RWPE2 (cell line): ENCODE measurements at places on chromosomes 16 and 17.

GRCh38 chr16:79523971-79524370 is 76.6 kb downstream of the MAF start:
- no peak overlapping the region for H3K27ac ChIP-seq
- H3K4me1 ChIP-seq = no peaks in the 10 kb centered on the region
- no peak for DNase-seq
- no peak overlapping the region for H3K4me3 ChIP-seq

- H3K36me3 ChIP-seq = peaks cover 77% of the 10 kb centered on the region
- no peaks in the 10 kb centered on the region for H3K4me1 ChIP-seq
- no peak overlapping the region for H3K4me3 ChIP-seq
- no peak overlapping the region for H3K27ac ChIP-seq
Observed at GRCh38 chr16:3745751-3746355, 28.5 kb upstream of the TRAP1 start.

GRCh38 chr17:59521465-59522126 is 43.8 kb upstream of the DHX40 start:
- no peak overlapping the region for H3K27ac ChIP-seq
- no peaks in the 10 kb centered on the region for H3K36me3 ChIP-seq
- peaks cover 2% of the 10 kb centered on the region for H3K4me1 ChIP-seq
- H3K4me3 ChIP-seq = no peak overlapping the region
- DNase-seq = no peak
- H3K27me3 ChIP-seq = no peaks in the 10 kb centered on the region

DNA sequence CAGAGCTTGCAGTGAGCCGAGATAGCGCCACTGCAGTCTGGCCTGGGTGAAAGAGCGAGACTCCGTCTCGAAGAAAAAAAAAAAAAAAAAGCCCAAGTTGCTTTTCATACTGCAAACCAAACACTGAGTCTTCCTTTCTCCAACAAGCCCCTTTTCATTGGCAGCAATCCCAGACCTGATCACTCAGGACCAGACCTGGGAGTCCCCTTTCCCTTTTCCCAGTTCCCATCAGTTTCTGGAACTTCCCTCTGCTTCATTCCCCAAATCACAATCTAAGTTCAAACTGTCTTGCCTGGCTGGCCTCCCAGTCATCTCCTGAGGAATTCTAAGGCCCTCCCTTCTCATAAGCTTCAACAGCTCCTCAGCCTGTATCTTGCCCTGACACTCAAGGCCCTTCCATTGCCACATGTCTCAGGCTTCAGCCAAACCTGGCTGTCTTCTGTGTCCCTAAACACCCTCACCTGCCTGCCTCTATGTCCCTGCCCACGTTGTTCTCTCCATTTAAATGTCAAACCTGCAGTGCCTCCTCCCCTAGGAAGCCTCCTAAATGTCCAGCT is 11.8 kb upstream of the PHF12 start:
- H3K4me1 ChIP-seq = no peaks in the 10 kb centered on the region
- H3K27me3 ChIP-seq = no peaks in the 10 kb centered on the region
- DNase-seq = no peak
- H3K27ac ChIP-seq = no peak overlapping the region
- no peak overlapping the region for H3K4me3 ChIP-seq
- no peaks in the 10 kb centered on the region for H3K36me3 ChIP-seq

GRCh38 chr17:40312131-40312731 is 3.3 kb downstream of the RARA start:
- no peak for DNase-seq
- H3K36me3 ChIP-seq = no peaks in the 10 kb centered on the region
- H3K4me1 ChIP-seq = peaks cover 82% of the 10 kb centered on the region
- H3K4me3 ChIP-seq = no peak overlapping the region

GRCh38 chr16:10920726-10921427 is 21.4 kb downstream of the DEXI start:
- H3K36me3 ChIP-seq = no peaks in the 10 kb centered on the region
- no peak for DNase-seq
- no peak overlapping the region for H3K4me3 ChIP-seq
- no peak overlapping the region for H3K27ac ChIP-seq

DNA sequence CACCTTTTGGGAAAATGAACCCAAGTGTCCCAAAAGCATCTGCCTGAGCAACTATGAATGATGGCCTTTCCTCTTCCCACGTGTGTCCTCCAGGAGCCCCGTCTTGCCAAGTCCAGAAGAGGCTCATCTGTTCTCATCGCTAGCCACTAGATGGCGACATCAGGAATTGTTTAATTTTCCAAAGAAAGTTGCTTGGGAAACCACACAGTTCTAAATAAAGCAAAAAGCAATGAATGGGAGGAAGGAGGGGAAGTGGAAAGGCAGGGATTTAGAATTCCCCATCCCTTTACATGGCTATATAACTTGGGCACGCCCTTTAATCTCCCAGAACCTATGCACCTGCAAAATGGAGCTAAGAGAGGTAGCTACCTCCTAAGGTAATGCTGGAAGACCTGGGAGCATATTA is 9.0 kb upstream of the CDH5 start:
- H3K4me1 ChIP-seq = peaks cover 13% of the 10 kb centered on the region
- no peaks in the 10 kb centered on the region for H3K36me3 ChIP-seq
- DNase-seq = no peak
- no peaks in the 10 kb centered on the region for H3K27me3 ChIP-seq

GRCh38 chr16:66133643-66134338 is 232.7 kb upstream of the CDH5 start:
- no peaks in the 10 kb centered on the region for H3K27me3 ChIP-seq
- no peak for DNase-seq
- H3K36me3 ChIP-seq = no peaks in the 10 kb centered on the region
- peaks cover 20% of the 10 kb centered on the region for H3K4me1 ChIP-seq

GRCh38 chr16:27216297-27216885 is 13.1 kb downstream of the KDM8 start:
- no peaks in the 10 kb centered on the region for H3K27me3 ChIP-seq
- no peaks in the 10 kb centered on the region for H3K4me1 ChIP-seq
- H3K36me3 ChIP-seq = peaks cover 3% of the 10 kb centered on the region; the same call in 1 of the 2 replicates
- DNase-seq = no peak

- H3K36me3 ChIP-seq = no peaks in the 10 kb centered on the region
- no peak overlapping the region for H3K4me3 ChIP-seq
- H3K27ac ChIP-seq = peak overlapping the region; percentile 92
Observed at GRCh38 chr16:31664683-31665482, 137.2 kb downstream of the AHSP start.

- no peak for DNase-seq
- peak overlapping the region; percentile 85 for H3K27ac ChIP-seq
- H3K4me3 ChIP-seq = peak overlapping the region; percentile 1
- peaks cover 21% of the 10 kb centered on the region for H3K4me1 ChIP-seq
- H3K27me3 ChIP-seq = no peaks in the 10 kb centered on the region
- H3K36me3 ChIP-seq = no peaks in the 10 kb centered on the region
Observed at GRCh38 chr17:79852748-79853147, 13.5 kb upstream of the CBX4 start.

- DNase-seq = no peak
- H3K4me1 ChIP-seq = no peaks in the 10 kb centered on the region
- no peak overlapping the region for H3K4me3 ChIP-seq
- peaks cover 63% of the 10 kb centered on the region for H3K36me3 ChIP-seq
Observed at GRCh38 chr17:59011975-59012374, 94.7 kb downstream of the TRIM37 start.

DNA sequence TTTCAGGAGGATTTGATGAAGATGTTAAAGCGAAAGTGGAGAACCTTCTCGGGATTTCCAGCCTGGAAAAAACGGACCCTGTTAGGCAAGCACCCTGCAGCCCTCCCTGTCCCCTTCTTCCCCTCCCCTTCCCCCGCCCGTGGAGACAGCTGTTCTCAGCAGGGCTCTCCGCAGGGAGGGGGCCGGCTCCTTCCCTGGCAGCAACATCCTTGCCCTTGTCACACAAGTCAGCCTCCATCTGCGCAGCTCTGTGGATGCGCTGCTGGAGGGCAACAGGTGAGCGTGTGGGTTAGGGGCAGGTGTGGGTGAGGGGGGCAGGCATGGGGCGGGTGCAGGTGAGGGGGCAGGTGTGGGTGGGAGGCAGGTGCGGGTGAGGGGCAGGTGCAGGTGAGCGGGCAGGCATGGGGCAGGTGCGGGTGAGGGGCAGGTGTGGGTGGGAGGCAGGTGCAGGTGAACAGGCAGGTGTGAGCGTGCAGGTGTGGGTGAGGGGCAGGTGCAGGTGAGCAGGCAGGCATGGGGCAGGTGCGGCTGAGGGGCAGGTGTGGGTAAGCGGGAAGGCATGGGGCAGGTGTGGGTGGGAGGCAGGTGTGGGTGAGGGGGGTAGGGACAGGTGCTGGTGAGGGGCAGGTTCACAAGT is 9.4 kb downstream of the CYBC1 start:
- no peaks in the 10 kb centered on the region for H3K36me3 ChIP-seq
- no peaks in the 10 kb centered on the region for H3K4me1 ChIP-seq
- no peak for DNase-seq
- no peaks in the 10 kb centered on the region for H3K27me3 ChIP-seq
- H3K27ac ChIP-seq = no peak overlapping the region

GRCh38 chr17:49708515-49709183 is 885 bp upstream of the SLC35B1 start:
- peak overlapping the region; percentile 97 for H3K4me3 ChIP-seq
- peak overlapping the region; percentile 58 for H3K27ac ChIP-seq
- DNase-seq = no peak
- H3K4me1 ChIP-seq = peaks cover 12% of the 10 kb centered on the region
- no peaks in the 10 kb centered on the region for H3K27me3 ChIP-seq

DNA sequence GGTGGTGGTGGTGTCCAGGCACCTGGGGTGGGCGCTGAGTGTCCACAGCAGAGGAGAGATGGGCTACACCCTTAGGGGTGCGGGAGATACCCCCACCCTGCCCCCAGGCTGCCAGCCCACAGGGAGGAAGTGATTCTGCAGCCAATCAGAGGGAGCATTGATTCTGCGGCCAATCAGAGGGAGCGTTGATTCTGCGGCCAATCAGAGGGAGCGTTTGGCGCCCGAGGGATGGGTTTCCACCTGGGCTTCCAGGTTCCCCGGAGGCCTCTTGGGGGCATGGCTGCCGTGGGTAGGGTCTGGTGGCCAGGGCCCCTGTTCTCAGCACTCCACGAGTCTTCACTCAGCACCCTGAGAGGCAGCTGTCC is 28.2 kb upstream of the ACSF3 start:
- peaks cover 2% of the 10 kb centered on the region for H3K4me1 ChIP-seq
- H3K4me3 ChIP-seq = no peak overlapping the region
- H3K27ac ChIP-seq = no peak overlapping the region
- no peaks in the 10 kb centered on the region for H3K36me3 ChIP-seq

GRCh38 chr17:522919-523318 is 170.3 kb upstream of the RPH3AL start:
- no peak for DNase-seq
- H3K36me3 ChIP-seq = peaks cover 4% of the 10 kb centered on the region; the same call in 1 of the 2 replicates
- H3K4me1 ChIP-seq = no peaks in the 10 kb centered on the region
- no peak overlapping the region for H3K4me3 ChIP-seq
- no peak overlapping the region for H3K27ac ChIP-seq

GRCh38 chr17:1362065-1362848 is 37.8 kb downstream of the YWHAE start:
- H3K27ac ChIP-seq = no peak overlapping the region
- DNase-seq = no peak
- no peaks in the 10 kb centered on the region for H3K27me3 ChIP-seq
- peaks cover 78% of the 10 kb centered on the region for H3K36me3 ChIP-seq
- H3K4me3 ChIP-seq = no peak overlapping the region

DNA sequence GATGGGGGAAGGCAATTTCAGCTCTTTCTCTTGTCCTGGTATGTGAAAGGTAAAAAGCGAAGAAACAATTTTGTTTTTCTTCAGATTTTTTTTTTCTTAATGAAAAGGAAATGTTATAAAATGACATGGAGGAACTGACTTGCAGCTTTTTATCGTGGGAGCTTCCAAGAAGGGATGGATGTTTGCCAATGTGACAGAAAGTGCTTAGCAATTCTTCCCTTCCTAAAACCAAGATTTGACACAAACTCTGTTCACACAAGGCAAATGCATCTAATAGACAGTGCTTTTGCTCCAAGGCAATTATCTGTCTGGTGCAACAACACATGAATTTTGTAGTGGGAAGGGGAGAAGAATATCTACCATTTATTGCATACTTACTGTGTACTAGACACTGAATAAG is 988.5 kb downstream of the CDH11 start:
- no peaks in the 10 kb centered on the region for H3K4me1 ChIP-seq
- H3K27me3 ChIP-seq = no peaks in the 10 kb centered on the region
- no peaks in the 10 kb centered on the region for H3K36me3 ChIP-seq
- no peak for DNase-seq
- no peak overlapping the region for H3K27ac ChIP-seq
- no peak overlapping the region for H3K4me3 ChIP-seq

DNA sequence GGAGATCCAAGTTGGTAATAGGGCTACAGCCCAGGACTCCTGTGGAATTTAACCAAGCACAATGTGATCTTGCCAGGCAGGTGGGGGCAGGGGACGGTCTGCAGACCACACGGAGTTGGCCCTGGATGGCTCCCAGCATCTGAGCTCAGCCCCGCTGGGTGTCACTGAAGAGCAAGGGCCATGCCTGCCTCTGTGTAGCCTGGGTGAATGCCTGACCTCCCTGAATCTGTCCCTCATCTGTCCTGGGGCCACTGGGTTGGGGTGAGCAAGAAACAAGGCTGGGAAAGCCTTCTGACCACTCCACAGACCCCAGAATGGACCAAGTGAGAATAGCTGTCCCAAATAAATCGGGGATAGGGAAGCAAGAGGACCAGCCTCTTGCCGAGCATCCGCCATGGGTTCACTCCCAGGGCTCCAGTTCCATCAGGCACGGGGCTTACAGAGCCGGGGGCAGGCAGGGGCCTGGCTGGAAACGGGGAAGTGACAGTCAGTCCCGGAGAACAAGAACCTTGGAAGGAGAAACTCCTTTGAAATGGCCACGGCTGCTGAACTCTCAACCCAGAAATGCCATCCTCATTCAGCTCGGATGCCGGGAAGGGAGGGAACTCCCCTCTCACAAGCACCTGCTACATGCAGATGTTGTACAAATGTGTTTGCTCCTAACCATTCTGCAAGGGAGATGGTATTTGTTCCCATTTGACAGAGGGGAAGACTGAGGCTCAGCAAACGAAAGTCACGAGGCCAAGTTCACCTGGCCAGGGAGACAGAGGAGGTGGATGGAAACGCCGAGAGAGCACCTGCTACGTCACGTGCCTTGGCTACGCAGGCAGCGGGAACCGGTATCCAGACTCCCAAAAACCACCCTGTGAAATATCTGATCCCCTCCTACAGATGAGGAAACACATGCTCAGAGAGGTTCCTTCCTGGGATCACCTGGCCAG is 50.0 kb downstream of the RMI2 start:
- H3K36me3 ChIP-seq = no peaks in the 10 kb centered on the region
- no peak overlapping the region for H3K4me3 ChIP-seq

- no peaks in the 10 kb centered on the region for H3K36me3 ChIP-seq
- peaks cover 2% of the 10 kb centered on the region for H3K27me3 ChIP-seq
- no peak overlapping the region for H3K27ac ChIP-seq
- no peaks in the 10 kb centered on the region for H3K4me1 ChIP-seq
- no peak for DNase-seq
Observed at GRCh38 chr17:69962436-69962995, 112.5 kb upstream of the KCNJ16 start.

- H3K4me3 ChIP-seq = no peak overlapping the region
- no peaks in the 10 kb centered on the region for H3K27me3 ChIP-seq
- H3K27ac ChIP-seq = no peak overlapping the region
- no peak for DNase-seq
Observed at GRCh38 chr17:68906638-68907037, 48.6 kb downstream of the ABCA8 start.
